ENCODE measurements at places on chromosomes 7 and 10. TPM values are rescaled to one million over a fixed set of nuclear protein-coding genes. Genes with fewer than 3 reads are reported as not detected.

The CPA2 gene
- 0.41 TPM for polyA plus RNA-seq

The CALCR gene
- not detected for polyA plus RNA-seq

The DNAJB6 gene
- 152 TPM for polyA plus RNA-seq

The EPHA1 gene
- 37.1 TPM for polyA plus RNA-seq

The DLX5 gene
- 2.3 TPM for polyA plus RNA-seq

The WDFY4 gene
- polyA plus RNA-seq, result 0.04 TPM
